GM12864 (cell line): ENCODE measurements at places on chromosomes 6 and 20.

- DNase-seq, result no peak
Observed at GRCh38 chr6:141261672-141262060, 871.1 kb upstream of the GJE1 start.

GRCh38 chr6:140174524-140174923 lies 800.1 kb upstream of the CITED2 start:
- no peak for DNase-seq

DNA sequence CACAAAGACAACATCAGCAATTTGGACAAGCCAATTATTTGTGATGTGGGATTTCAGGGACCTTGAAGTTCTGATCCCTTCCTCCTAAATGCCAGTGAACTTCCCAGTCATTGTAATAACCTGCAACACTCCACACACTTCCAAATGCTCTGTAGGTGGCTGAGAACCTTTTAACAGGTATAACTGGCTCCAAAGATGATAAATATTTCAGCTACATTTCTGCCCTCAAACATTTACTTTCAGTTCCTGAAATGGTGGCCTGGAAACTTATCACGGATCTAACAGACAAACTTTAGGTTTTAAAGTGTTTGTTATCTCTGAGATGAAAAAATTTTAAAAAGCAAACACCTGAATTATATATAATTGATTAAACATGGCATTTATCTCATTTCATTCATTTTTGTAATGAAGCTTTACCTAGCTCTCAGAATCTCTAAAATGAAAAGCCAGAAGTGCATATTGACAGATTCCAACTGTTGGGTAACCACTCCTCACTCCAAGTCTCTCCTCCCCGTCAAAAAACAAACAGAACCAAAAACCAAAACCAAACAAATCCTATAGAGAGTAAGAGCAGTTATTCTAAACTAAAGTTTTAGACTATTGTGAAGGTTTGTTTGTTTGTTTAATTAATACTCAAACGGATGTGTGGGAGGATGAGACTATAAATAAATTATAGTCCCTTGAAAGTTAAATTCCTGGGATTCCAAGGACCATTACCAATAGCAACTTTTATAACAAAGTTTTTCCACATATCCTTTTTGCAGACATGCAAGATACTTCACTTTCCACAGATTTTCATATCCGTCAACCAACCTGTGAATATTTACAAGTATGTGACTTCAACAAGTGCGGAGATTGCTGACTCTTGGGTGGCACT lies 12.4 kb upstream of the KIAA0408 start:
- no peak for DNase-seq

- DNase-seq, result peak; percentile 35
Observed at GRCh38 chr20:50186151-50186885, 4.3 kb upstream of the CEBPB start.

GRCh38 chr6:35449287-35449881 lies 2.8 kb upstream of the FANCE start:
- DNase-seq, result peak; percentile 41

DNA sequence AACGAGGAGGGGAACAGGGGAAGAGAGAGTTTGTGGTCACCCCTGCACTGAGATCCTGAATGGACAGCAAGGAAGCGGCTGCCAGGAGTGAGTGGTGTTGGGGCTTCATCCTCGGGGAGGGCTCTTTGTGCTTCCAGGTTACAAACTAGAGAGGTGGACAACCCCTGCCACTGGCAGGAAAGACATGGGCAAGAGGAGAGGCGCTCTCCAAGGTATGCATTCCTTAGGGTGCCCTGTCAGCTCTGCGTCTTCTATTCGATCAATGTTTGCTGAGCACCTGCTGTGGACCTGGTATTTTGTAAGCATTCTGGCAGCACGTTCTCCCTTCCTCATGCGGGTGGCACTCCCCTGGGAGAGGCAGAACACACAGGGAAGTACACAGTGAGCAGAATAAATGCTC lies 93.6 kb downstream of the CDH4 start:
- no peak for DNase-seq

DNA sequence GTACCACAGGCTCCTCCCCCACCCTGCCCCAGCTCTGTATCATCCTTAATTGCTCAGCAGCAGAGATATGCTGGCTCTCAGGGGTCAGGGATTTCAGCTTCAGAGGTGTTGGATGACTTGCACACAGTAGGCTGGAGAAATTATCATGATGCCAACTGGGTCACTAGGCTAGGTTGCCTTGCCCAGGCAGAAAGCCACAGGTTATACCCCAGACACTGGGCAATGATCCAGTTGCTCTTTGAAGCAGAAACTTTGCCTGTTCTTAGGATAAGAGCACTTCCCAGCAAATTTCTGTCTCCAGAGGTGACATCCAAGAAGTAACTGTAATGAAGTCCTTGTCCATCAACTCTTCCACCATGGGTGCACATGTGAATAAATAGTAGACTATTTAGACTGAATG lies 38.3 kb upstream of the SCML4 start:
- no peak for DNase-seq

DNA sequence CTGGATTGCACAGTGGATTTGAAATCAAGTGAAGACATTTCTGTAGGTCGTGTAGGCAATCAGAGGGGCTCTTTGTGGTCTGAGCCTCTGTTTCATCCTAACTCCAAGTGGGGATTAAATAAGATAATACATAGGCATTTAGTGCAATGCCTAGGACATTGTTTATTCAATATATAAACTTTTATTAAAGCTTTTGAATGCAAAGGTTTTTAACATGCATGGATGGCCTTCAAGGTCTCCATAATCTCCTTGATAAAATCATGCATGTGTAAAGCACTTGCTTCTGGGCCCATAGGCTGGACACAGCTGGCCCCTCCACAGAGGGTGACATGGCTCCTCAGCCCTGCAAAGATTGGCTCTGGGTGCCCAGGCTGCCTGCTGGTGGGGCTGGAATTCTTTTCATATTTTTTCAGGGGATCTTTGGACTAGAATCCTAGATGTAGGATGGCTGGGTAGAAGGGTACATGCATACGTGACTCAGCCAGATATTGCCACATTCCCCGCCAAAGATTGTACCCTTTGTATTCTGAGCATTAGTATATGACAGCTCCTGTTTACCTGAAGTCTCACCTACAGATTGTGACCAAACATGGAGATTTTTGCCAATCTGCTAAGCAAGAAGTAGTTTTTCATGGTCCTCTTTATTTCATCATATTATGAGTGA lies 19.0 kb upstream of the AVP start:
- DNase-seq, result no peak

GRCh38 chr20:20519269-20519668 lies 151.4 kb downstream of the INSM1 start:
- DNase-seq, result no peak

GRCh38 chr6:1864496-1864895 lies 254.8 kb downstream of the FOXC1 start:
- no peak for DNase-seq
